ENCODE measurements at places on chromosomes 7 and 10. TPM values are rescaled to one million over a fixed set of nuclear protein-coding genes. Genes with fewer than 3 reads are reported as not detected.

VENTX gene
- total RNA-seq: not detected

- no peak for DNase-seq
Measured at GRCh38 chr7:78576236-78576635, 777.7 kb downstream of the PHTF2 start.

- no peak for DNase-seq
Measured at GRCh38 chr7:65974876-65975275, 7.1 kb downstream of the GUSB start.

SKAP2 gene
- total RNA-seq: 11.0 TPM

ACTL6B gene
- 163 TPM for total RNA-seq

DNA sequence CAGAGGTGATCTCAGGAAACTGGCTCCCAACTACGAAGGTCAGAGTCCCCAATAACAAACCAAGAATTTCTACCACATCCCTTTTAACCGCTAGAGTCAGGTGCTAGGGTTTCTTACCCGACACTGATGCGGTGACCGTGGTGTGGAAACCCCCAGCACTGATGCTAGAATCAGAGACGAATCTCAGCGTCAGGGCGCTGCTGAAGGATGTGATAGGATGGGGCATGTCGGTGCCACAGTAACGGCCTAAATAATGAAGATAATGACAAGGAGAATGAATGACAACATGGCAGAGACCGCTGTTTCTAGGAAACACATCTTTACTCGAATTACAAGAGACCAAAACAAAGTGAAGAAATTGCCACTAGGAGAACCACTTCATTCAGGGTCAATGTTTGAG is 131.1 kb upstream of the RSU1 start:
- DNase-seq: no peak

DNA sequence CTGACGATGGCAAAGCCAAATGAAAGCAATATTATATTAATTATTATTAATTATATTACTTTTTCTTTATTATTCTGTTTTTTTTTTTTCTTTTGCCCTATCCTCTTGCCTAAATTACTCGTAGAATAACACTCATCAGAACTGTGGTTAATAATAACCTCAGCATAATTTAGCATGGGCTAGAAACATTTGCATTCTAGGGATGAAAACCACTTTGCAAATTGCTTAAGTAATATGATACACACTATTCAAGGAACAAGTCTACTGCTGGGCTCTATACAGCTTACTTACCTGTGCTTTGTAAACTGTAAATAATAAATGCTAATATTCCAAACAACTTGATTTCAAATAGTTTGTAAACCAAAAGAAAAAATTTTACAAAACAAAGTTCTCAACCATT is 375.8 kb downstream of the HGF start:
- DNase-seq: no peak

LRRD1 gene
- total RNA-seq: 1.2 TPM

HTR7 gene
- total RNA-seq: 14.3 TPM

- no peak for DNase-seq
Measured at GRCh38 chr10:7475046-7475911, 64.4 kb upstream of the SFMBT2 start.

IL2RA gene
- total RNA-seq: not detected

- no peak for DNase-seq
Measured at GRCh38 chr7:88155756-88156155, 64.1 kb downstream of the SRI start.

DNA sequence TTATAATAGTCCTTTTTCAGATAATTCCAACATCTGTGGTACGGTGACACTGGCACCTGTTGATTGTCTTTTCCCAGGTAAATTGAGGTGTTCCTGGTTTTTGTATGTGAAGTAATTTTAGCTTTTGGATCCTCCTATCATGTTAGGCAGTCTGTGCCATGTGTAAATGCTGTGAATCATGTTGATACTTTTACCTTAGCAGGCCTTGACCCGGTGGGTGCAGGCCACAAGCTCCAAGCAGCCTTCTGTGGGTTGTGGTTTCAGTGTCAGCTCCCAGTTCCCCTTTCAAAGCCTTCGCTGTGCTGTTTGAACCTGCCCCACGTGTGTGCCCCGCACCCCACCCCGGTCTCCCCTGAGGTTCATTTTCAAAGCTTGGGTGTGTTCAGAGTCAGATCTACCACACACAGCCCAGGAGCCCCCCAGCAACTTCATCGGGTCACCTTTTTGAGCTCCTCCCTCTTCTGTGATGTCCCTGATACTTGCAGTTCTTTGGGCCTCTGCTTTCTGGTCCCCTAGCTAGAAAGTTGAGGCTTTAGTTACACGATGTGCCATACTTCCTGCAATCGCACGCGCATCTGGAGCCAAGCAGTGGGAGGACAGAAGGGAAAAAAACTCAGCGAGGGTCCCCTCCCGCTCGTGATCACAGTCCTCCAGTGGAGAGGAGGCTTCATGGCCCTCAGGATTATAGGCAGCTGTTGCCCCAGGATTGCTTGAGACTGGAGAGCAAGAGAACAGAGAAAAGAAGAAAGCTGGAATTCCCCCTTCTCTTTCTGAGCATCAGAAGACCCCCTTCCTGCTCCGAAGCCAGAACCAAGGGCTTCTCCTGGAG is 8.7 kb upstream of the BHLHA15 start:
- no peak for DNase-seq

PSD gene
- 98.2 TPM for total RNA-seq

DNA sequence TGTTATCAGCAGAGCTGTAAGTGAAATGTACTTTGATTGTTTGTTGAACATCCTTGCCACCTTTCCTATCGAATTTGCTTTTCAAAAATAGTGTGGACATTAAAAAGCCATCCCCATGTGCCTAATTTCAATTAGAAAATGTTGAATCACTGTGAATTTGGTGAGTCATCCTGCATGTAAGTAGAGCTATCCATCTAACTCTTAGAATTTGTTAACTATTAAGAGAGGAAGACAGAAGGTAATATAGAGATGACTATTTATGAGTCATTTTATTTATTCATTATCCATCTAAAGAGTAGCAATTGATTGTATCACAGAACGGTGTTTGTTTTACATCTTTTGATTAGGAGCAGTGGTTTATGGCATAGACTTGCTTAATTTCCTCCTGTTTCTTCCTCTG is 154.7 kb downstream of the MGMT start:
- no peak for DNase-seq

- DNase-seq: no peak
Measured at GRCh38 chr7:49790209-49790608, 16.8 kb downstream of the VWC2 start.

DNA sequence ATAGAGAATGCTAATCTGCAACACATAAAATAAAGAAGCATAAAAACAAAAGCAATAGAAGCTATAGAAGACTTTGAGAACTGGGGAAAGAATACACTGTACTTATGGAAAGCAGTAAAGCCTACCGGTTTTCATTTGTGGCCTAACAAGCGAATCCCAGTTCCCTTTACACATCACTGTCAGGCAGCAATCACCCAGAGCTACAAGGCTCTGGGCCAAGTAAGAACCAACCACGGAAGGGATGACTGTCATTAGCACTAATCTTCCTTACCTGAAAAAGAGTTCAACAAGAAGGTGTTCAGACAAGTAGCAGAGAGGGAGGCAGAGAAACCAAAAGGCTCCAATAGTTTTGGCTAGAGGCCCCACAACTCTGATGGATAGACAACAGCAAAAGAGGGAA is 15.0 kb downstream of the CCDC6 start:
- DNase-seq: no peak

DNA sequence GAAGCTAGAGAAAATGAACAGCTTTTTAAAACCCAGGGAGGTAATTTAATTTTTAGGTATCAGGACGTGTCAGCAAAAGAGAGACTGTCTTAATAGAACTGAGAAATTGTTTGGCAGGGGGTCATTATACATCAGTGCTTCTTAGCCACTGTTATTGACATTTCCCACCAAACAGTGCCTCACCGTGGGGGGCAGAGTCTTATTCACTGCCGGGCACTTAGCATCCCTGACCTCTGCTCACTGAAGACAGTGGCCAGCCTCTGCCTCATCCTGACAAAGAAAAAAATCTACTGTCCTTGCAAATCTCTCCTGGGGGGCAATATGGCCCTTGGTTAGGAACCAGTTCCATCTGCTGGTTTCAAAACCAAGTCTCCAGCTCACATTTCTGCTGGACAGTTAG is 14.2 kb upstream of the MKI67 start:
- DNase-seq: no peak

PNLIPRP1 gene
- not detected for total RNA-seq

DNA sequence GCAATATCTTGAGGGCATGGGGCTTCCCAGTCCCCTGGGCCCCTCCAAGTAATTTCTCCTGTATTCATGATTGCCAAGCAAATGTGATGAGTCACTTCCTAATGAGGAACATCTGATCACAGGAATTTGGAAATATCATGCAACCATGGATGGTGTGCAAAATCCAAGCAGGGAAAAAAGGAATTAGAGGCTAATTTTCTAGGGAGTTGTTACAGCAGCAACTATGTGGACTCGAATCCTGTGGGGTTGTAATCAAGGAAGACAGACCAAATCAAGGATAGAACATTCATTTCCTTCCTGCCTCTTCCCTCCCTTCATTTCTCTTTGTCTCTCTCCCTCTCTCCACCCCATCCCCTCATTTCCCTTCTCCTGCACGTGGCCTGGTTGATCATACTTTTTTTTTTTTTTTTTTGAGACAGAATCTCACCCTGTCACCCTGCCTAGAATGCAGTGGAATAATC is 23.9 kb upstream of the AGFG2 start:
- no peak for DNase-seq

ASB15 gene
- not detected for total RNA-seq

GRCh38 chr10:121687095-121687813 is 89.0 kb upstream of the FGFR2 start:
- no peak for DNase-seq

GRCh38 chr10:102412293-102412692 is 6.3 kb downstream of the PSD start:
- peak; percentile 12 for DNase-seq

FZD1 gene
- 6.9 TPM for total RNA-seq

THAP5 gene
- 78.3 TPM for total RNA-seq

DNA sequence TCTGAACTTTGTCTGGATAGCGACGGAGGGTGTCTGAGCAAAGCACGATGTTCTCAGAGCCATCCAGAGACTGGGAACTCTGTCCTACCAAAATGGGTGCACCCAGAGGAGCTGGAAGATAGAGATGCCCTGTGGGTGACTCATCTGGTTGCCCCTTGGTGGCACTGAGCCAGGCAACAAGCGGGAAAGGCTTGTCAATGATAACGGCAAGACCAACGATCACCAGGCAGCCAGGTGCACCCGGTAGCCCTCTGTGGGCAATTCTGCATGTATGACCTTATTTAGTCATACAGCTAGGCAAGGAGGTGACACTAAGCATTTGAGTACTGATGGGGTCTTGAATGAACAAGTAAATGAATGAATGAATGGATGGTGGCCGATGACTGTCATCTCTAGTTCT is 2.8 kb upstream of the ELN start:
- no peak for DNase-seq

- DNase-seq: no peak
Measured at GRCh38 chr10:56346845-56347415, 14.1 kb downstream of the ZWINT start.

GRCh38 chr7:104980841-104981671 is 32.9 kb upstream of the KMT2E start:
- peak; percentile 37 for DNase-seq

DNA sequence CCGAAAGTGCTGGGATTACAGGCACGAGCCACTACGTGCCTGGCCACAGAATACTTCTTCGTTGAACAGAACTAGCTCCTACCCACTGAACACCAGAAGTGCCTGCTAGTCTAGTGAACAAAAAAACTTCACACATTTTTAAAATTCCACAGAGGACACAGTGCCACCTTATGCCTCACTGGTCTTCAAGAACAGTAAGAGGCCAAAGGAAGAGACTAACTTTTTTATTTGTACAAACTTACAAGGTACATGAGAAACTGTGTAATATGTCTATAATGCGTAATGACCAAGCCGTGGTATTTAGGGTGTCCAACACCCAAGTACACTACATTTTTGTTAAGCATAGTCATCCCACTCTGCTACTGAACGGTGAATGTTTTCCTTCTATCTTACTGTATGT is 144.4 kb upstream of the PTER start:
- no peak for DNase-seq

- DNase-seq: no peak
Measured at GRCh38 chr7:39921506-39922175, 28.4 kb upstream of the CDK13 start.

- DNase-seq: no peak
Measured at GRCh38 chr7:79854621-79855020, 280.0 kb upstream of the GNAI1 start.

- no peak for DNase-seq
Measured at GRCh38 chr7:7913504-7913903, 55.1 kb upstream of the GLCCI1 start.

GRCh38 chr10:34728361-34728760 is 86.7 kb downstream of the PARD3 start:
- DNase-seq: no peak

- no peak for DNase-seq
Measured at GRCh38 chr7:44626620-44627019, 20.2 kb downstream of the OGDH start.

All from frontal cortex (tissue), 4 donors.